AG08396 (cell line): ENCODE measurements at places on chromosomes 16 and 17.

- no peak for DNase-seq
These were observed 95.5 kb upstream of the ZNF469 start for GRCh38 chr16:88287219-88287618.

- no peak for DNase-seq
These were observed 70.9 kb upstream of the GSE1 start for GRCh38 chr16:85541980-85542900.

- peak; percentile 92 for DNase-seq
These were observed 14.2 kb upstream of the RHBDF2 start for GRCh38 chr17:76515274-76515949.

- DNase-seq = no peak
These were observed 4.6 kb upstream of the DYNLRB2 start for GRCh38 chr16:80536238-80536637.

- DNase-seq = no peak
These were observed 18.5 kb downstream of the NPRL3 start for GRCh38 chr16:119835-120491.

DNA sequence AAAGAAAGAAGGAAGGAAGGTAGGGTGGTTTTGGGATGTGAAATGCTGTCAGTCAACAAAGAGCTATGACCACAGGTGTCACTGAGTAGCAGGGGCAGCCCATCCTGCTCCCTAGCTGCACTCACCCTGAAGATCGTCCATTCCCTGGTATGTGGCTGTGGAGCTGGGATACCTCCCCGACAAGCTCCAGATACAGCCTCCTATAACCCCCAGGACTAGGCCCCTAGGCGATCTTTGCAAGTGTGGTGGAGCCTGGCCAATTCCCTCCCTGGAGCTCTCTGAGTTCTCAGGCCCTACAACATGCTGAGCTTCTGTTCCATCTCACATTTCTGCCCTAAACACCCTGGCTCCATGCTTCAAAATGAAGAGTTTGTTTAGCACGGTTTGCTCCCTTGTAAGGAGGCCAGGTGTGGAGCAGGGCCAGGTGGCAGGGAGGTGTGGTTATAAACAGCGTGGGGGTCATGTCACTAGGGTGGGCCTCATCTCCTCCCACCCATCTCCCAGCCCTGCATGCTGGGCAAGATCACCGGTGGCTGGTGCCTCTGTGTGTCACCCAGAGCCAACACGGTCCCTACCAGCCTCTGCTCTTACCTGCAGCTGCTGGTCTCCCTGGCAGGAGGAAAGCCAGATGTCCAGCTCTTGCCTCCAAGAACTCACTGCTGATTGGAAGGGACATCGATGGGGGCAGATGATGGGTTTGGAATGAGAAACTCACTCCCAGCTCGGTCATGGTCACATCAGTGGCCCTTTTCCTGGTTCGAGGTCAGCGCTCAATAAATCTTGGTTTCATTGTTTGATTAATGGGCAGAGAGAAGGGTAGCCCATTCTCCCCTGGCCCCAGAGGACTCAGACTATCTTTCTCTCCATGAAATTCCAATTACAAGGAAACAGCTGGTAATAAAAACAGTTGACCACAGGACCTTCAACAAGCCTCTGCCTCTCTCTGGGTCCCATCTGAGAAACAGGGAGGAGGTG lies 511.0 kb upstream of the CDH5 start:
- no peak for DNase-seq

- no peak for DNase-seq
These were observed 19.2 kb upstream of the SLC46A1 start for GRCh38 chr17:28425206-28425605.

- DNase-seq = no peak
These were observed 37.2 kb upstream of the GAN start for GRCh38 chr16:81277541-81278080.

DNA sequence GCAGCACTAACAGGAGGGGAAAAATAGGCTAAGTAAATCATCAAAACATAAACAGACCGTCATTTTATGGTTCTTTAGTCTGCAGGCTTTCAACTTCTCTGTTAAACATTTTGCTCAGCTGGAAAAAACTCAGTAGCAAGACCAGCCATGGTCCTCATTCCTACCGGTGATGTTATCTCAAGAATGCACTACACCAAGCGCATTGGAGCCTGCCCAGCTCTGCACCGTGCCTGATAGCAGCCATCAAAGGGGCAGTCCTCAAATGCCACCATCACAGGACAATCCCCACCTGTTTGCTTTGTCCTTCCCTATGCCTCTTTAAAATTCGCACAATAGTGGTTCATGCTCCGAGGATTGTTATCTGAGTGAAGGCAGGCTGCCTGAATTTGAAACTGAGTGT lies 181.5 kb upstream of the MON1B start:
- DNase-seq = no peak

GRCh38 chr16:88086571-88087516 lies 135.6 kb downstream of the BANP start:
- no peak for DNase-seq

GRCh38 chr16:70691223-70692129 lies 5.6 kb upstream of the MTSS2 start:
- peak; percentile 91 for DNase-seq

DNA sequence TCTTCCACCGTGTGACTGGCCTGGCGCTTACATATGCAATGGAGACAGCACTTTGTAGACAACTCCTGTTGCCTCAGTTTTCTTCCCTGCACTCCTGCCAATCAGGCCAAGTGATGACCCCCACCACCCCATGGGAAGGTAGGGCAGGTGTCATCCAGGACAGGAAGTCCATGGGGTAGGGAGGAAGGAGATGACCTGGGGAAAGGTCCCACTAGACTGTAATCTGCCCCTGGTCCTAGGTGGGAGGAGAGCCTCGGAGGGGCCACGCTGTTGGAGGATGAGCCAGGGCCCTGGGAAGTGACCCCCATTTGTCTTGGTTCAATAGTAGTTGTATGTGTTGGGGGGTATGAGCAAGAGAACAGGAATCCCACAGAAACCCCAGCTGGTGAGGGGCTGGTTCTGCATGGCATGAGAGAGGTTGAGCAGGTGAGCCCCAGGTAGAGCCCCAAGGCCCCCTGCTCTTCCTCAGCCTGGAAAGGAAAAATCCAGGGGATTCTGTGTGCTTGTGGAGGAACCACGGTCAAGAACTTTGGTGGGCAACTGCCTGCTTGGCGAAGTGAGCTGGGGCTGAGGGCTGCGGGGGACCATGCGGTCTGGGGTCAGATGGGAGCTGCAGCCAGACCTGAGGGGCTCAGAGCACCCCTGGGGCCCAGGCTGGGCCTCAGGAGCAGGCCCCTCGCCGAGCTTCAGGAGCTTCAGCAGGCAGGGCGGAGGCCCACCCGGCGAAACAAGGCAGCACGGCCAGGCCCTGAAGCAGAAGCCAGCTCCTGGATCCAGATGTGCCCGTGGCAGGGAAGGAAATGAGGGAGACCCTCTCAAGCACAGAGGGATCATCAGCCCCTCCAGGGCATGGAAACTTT lies 50.7 kb downstream of the NT5M start:
- no peak for DNase-seq

DNA sequence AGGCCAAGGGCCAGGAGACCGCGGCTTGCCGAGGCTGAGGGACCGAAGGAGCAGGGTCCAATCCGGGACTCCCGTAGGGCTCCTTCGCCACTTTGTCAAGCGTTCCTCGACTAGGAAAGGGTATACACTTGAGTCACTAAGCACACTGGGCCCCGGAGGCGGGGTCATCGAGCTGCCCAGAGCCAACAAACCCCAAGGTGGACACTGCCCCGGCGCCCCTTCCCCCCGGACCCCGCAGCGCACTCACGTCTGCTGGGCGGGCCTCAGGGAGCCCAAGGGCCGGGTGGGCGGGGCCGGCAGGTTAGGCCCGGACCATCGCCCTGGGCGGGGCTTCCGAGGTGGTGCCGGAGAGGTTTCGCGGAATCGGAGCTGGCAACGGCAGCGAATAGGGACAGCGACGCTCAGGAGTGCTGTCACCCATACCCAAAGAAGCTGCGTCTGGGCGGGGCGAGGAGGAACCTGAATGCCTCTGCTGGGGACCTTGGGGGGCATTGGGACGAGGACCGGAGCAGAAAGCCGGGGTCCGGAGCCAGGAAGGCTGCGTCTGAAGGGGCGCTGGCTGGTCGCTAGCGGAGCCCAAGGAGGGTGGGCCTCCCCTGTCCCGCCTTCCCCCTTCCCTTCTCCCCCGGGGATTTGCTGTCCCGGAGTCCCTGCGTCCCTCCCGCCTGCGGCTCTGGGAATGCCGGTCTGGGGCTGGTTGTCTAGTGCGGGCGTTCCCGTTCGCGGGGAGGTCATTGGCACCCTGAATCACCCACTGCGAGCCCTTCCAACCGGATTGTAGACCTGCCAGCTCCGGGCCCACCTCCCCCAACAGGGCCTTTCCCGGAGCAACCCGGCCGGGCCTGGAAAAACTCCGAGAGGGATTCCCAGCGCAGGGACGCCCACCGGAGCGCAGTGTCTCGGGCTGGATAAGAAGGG lies 118.2 kb upstream of the SMURF2 start:
- DNase-seq = peak; percentile 61

DNA sequence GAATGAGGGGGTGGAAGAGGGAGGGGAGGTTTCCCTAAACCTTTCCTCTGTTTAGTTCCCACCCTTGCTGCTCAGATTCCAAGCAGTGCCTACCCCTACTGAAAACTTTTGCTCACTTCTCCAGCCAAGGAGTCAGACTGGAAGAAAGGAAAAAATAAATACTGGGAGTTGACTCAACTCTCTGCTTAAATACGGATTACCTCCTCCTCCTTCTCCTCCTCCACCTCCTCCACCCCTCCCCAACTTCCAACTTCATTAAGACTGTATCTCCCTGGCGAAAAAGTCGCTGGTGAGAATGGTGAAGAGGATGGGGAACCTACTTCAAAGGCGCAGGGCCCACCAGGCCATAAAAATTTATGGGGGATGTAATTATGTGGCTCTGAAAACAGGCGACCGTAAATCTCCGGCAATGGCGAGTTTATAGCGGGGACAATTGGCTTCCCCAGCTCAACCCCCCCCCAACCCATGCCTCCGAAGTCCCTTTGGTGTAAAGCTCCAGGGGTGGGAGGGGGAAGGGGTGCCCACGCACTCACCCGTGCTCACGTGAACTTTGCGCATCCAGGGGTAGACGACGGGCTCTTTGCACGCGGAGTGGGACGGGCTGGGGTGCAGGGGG lies 712 bp downstream of the HOXB4 start:
- no peak for DNase-seq

DNA sequence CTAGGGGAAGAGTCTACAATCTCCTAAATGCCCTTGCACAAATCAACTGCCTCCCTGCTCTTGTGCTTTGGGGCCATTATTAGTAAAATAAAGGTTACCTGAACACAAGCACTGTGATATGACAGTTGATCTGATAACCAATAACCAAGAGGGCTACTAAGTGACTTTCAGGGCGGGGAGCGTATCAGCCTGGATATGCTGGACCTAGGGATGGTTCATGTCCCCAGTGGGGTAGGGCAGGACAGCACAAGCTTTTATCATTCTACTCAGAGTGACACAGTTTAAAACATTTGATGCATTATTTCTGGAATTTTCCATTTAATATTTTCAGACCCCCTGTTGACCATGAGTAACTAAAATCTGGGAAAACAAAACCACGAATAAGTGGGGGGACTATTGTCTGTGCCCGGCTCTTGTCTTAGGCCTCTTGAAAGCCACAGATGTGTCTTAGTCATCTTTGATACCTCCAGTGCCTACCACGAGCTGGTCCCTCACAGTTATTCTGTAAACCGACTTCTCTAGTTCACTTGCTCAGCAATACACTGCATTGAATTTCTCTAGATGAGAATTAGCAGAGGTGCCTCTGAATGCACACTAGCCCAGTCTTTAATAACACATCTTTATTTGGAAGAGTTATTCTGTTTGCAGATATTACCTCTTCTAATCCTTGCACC lies 94.6 kb upstream of the DHX40 start:
- no peak for DNase-seq

DNA sequence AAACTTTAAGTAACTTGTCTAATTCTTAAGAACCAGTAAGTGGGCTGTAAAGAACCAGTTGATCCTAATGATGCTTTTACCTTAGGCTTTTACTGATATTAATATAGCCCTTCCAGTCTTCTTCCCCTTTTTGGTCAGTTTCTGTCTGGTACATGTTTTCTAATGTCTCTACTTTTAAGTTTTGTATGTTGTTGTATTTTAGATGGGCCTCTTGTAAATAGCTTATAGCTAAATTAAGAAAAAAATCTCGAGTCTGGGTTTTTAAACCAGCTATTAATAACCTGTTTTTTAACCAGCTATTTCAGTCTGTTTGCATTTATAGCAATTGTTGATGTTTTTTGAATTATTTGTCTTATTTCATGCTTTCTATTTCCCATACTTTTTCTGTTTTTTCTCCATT lies 79.0 kb downstream of the PITPNC1 start:
- DNase-seq = no peak

DNA sequence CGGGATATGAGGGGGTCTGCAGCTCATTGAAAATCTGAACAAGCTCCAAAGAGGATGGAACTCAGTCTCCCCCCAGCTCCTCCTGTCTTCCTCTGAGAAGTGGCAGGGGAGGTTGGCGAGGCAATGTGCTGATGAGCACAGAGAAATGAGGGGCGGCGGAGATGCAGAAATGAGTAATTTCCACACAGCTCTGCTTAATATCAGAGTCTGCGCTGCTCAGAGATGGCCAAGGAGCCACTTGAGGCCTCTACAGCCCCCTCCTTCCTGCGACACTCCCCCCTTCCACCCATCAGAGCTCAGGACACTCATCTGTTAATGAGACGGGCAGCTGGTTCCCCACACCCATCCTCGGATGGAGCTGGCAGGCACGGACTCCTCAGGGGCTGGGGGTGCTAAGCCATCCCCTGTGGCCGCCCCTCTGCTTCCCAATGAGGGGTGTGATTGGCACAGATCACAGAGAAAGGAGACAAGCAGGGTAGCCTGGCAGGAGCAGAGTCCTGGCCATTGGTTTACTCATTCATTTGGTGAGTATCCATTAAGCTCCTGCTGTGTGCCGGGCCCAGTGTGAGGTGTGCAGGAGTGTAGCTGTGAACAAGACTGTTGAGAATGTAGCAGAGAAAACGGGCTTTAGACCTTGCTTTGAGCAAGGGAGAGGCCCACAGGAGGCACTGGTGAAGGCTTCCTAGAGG lies 12.7 kb upstream of the CRHR1 start:
- no peak for DNase-seq

- no peak for DNase-seq
These were observed 38.2 kb downstream of the CCDC42 start for GRCh38 chr17:8706431-8706830.
